ENCODE measurements at places on chromosomes 4 and X. TPM values are rescaled to one million over a fixed set of nuclear protein-coding genes. Genes with fewer than 3 reads are reported as not detected.

GLRB gene
- polyA plus RNA-seq, result 0.33 TPM

USP26 gene
- polyA plus RNA-seq, result not detected

DIPK2B gene
- polyA plus RNA-seq, result not detected

BEND2 gene
- polyA plus RNA-seq, result not detected

KDR gene
- polyA plus RNA-seq, result 29.1 TPM

GRK4 gene
- 0.77 TPM for polyA plus RNA-seq

FREM3 gene
- 0.02 TPM for polyA plus RNA-seq

OPRPN gene
- not detected for polyA plus RNA-seq

SSX2B gene
- polyA plus RNA-seq, result not detected

USP51 gene
- 2.9 TPM for polyA plus RNA-seq

TDO2 gene
- not detected for polyA plus RNA-seq

HTR2C gene
- 1.4 TPM for polyA plus RNA-seq

EGF gene
- polyA plus RNA-seq, result 2.4 TPM

SGMS2 gene
- 0.85 TPM for polyA plus RNA-seq

TBC1D14 gene
- polyA plus RNA-seq, result 45.6 TPM

HTN1 gene
- polyA plus RNA-seq, result not detected

TMSB15B gene
- polyA plus RNA-seq, result 6.8 TPM

DUX4 gene
- polyA plus RNA-seq, result not detected

PASD1 gene
- polyA plus RNA-seq, result not detected

NAP1L3 gene
- 12.2 TPM for polyA plus RNA-seq

RTL5 gene
- 0.57 TPM for polyA plus RNA-seq

PGRMC1 gene
- polyA plus RNA-seq, result 127 TPM

H2BW2 gene
- 0.03 TPM for polyA plus RNA-seq

SMIM10L2A gene
- 10.7 TPM for polyA plus RNA-seq

GCNA gene
- polyA plus RNA-seq, result 0.41 TPM

SATL1 gene
- 0.08 TPM for polyA plus RNA-seq

PNMA6A gene
- 3.2 TPM for polyA plus RNA-seq

PRRG3 gene
- 4.8 TPM for polyA plus RNA-seq

CXorf49 gene
- polyA plus RNA-seq, result not detected

BEX1 gene
- 61.0 TPM for polyA plus RNA-seq
